ENCODE measurements at places on chromosomes 12 and 14.

DNA sequence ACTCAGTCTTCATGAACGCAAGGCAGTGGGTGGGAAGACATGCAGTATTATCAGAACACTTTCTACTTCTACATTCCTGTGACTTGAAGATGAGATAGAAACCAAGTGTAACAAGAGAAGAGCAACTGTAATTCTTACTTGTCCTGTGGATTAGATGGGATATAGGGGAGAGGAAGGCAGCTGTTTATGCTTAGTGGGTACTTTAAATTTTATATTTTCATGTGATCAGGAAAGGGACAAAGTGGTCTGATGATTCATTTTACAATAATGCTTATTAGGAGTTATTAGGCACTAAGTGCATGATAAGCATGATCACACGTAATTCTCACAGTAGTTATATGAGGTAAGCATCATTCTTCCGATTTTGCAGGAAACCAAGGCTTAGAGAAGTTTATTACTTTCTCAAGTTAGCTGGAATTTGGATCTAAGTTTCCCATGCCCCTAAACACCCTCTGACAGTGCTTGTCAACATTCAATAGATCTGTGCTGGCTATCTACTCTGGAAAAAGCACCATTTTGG lies 52.7 kb downstream of the PTGER2 start:
- no peak for DNase-seq

DNA sequence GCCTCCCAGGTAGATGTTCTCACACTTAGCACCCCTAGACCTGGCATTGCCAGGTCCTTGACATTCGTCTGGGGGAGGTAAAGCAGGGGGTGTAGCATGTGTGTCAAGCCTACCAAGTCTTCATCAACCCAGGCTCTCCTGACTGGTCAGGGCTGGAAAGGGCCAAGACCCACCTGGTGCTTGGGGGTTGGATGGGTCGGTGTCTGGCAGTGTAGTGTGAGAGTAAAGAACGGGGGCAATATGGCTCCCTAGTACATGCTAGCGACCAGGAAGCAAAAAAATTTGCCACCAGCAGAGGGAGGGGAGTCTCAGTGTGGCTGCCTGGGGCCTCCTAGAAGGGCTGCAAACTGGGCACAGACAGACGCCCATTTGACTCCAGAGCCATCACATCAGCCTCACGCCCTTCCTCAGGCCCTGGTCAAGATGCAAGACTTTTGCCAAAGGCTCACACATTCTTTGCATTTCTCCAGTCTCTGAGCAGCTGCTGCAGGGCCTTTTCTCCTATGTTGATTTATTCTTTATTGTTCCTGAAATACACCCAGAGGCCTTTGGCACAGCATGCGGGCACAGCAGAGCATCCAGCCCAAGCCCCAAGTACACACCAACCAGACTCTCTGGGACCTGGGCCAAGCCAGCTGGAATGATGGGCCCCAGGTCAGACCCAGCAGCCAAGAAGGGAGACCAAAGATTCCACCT lies 38.3 kb upstream of the PNMA1 start:
- peak; percentile 56 for DNase-seq

- no peak for DNase-seq
Observed at GRCh38 chr14:33679025-33679424, 271.8 kb downstream of the EGLN3 start.

DNA sequence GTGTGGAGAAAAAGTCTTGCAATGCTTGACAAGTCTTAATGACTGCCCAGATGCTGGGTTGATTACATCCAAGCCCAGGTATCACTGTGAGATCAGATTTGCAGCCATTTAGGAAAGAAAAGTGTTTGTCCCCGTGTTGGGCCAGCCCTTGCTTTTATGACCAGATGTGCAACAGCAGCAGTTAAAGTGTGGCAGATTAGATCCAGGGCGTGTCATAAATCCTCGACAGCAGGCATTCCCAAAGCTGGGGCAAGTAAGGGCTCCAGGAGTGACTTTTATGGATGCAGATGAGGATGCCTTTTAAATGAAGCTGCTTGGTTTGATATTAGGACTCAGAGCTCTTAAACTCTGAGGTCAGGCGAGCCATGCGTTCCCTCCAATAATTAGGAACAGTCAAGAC lies 1.7 kb downstream of the SMOC1 start:
- no peak for DNase-seq

GRCh38 chr14:24426912-24427536 lies 2.4 kb downstream of the CBLN3 start:
- no peak for DNase-seq
